Activated CD4-positive, alpha-beta T cell treated with anti-CD3 and anti-CD28 coated beads, Interleukin-2, amount 50 U/mL, for 4 hours (primary cell): ENCODE measurements at places on chromosomes 16 and 17.

GRCh38 chr16:10277597-10277996, 95.4 kb upstream of the GRIN2A start:
- no peak for DNase-seq

GRCh38 chr16:9372934-9373890, 281.8 kb downstream of the HAPSTR1 start:
- no peak for DNase-seq

DNA sequence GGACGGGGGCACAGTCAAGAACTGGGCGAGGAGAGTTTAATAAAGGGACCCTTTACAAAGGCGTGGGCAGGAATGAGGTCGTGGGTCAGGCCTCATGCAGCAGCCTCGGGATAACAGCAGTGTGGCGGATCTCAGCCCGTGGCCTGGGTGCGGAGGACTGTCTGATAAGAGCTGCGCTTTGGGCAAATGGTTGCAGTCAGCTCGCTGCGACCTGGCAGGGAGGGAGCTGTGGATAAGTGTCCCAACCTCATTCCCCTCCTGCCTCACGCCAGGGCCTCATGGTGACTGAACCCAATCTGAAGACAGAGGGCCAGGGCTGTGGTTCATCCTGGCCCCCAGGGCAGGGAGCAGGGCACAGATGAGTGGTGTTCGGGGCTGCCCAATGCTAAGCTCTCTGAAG, 13.6 kb downstream of the SMTNL2 start:
- no peak for DNase-seq

- no peak for DNase-seq
These were observed 388.8 kb downstream of the ZFHX3 start for GRCh38 chr16:72658888-72659717.

- DNase-seq, result no peak
These were observed 27.8 kb downstream of the KNOP1 start for GRCh38 chr16:19690196-19690595.

GRCh38 chr16:48542020-48542473, 67.9 kb downstream of the N4BP1 start:
- DNase-seq, result no peak

DNA sequence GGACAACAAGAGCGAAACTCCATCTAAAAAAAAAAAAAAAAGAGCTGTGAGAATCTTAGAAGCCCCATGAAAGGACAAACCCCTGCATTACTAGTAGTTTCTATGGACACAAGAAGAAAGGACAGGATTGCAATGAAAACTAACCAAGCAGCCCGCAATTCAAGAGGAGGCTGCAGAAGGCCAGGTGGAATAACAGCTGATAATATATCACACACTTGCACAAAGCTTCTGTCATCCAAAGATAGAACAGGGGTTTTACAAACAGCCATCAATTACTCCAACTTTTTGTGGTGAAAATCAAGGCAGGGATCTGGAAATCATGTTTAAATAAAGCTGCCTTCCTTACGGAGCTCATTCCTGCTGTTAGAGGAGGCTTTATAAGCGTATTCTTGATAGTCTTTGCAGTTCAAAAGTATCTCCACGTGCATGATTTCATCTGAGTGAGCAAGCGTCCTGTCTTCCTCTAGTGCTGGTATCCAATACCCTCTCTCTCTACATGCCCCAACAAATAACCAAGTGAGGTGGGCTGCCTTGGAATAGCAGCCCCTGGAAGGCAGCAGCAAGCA, 23.1 kb upstream of the TMEM94 start:
- DNase-seq, result no peak

- DNase-seq, result no peak
These were observed 2.5 kb downstream of the CCDC78 start for GRCh38 chr16:723695-724094.

GRCh38 chr16:2595393-2596205, 57.8 kb downstream of the PDPK1 start:
- no peak for DNase-seq

GRCh38 chr16:79993629-79994209, 393.2 kb upstream of the MAF start:
- DNase-seq, result no peak

GRCh38 chr17:15255713-15256454, 9.2 kb downstream of the PMP22 start:
- DNase-seq, result no peak

DNA sequence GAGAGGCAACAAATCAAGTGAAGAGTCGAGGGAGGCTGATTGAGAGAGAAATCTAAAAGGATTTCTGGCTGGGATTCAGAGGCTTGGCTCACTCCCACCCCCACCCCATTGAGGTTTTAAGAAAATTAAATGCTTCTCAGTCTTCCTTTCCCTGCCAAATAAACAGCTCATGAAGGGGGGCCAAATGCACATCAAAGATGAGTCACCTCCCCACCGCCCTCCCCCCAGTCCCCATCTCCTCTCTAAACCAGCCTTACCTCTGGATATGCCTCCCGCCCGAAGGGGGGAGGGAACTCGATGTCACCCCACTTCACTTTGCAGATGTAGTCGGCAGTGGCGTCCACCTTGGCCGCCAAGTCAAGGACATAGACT, 11.6 kb downstream of the ACLY start:
- DNase-seq, result no peak

GRCh38 chr16:57510016-57510871, 24.0 kb upstream of the DOK4 start:
- no peak for DNase-seq

DNA sequence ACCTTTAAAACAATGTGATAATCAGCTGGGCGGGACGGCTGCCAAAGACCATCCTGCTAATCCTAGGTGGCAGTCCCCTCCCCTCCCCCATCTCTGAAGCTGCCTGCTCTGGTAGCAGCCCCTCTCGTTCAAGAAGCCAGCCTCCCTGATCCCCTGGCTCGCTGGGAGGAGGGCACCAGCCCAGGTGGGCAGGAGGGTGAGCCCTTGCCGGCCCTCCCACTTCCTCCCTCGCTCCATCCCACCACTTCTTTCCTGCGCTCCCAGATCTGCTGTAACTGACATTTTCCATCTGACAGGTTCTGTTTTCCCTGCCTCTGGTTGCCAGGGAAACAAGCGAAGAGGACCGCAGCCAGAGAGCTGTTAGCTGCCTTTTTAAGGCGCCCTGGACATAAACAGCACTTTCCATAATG, 155.7 kb upstream of the TNRC6C start:
- no peak for DNase-seq

DNA sequence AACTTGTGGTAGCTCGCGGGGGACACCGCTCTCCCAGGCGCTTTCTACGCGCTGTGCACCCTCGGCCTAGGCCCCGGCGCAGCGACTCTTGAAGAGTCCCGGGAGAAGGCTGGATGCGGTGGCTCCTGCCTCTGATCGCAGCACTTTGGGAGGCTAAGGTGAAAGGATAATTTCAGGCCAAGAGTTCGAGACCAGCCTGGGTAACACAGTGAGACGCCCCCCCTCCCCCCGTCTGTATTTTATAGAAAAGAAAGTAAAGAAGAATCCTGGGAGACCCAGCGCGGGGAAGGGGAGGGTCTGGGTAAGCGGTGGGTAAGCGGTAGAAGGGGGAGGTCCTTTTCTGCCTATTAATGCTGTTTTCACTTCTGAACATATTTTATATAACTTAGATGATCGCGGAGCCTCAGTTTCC, 486 bp upstream of the PLLP start:
- DNase-seq, result no peak
